Sigmoid colon (tissue), 7 donors: ENCODE measurements at places on chromosomes 12 and 14. TPM values are rescaled to one million over a fixed set of nuclear protein-coding genes. Genes with fewer than 3 reads are reported as not detected.

- DNase-seq = no peak
These were observed 58.1 kb upstream of the NUDT4 start for GRCh38 chr12:93319523-93320050.

- no peak for DNase-seq
These were observed 198.4 kb downstream of the PHETA1 start for GRCh38 chr12:111170543-111170942.

- no peak for DNase-seq
These were observed 31.3 kb upstream of the CMKLR1 start for GRCh38 chr12:108370415-108370814.

DNA sequence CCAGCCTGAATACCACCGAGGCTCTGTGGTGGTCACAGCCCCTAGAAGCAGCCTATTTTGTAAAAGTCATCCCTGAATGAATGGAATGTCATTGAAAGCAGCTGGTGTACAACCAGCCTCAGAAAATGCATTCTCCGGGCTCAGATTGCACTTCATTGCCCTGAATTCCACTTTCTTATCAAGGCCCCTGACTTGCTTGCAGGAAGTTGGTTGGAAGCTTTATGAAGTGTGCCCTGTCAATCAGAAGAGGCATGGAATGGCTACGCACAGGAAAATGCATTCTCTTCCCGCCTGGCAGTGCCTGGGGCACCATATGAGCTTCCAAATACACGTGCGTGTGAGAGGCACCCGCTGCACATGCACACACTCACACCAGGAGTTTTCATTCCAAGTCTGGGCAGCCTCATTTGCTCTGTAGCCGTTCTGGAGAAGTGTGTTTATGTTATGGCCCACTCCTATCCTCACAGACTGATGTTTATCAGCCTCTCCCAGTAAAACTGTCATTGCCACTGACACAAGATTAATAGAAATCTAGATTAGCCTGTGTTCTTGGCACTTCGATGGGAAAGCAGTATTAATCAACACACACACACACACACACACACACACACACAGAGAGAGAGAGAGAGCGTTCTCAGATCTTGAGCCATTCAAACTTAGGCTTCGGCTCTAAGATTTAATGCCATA lies 63.9 kb downstream of the NUAK1 start:
- DNase-seq = no peak

- peak; percentile 52 for DNase-seq
These were observed 55.3 kb downstream of the PSMA6 start for GRCh38 chr14:35347323-35348043.

The FRMD6 gene
- 44.9 TPM for total RNA-seq

The ASCL1 gene
- under 0.01 TPM for total RNA-seq
